Frontal cortex (tissue), 4 donors: ENCODE measurements at places on chromosomes 16 and 17. TPM values are rescaled to one million over a fixed set of nuclear protein-coding genes. Genes with fewer than 3 reads are reported as not detected.
A peak's percentile ranks its signal among the peaks of the same experiment; 100 is the strongest.

DNA sequence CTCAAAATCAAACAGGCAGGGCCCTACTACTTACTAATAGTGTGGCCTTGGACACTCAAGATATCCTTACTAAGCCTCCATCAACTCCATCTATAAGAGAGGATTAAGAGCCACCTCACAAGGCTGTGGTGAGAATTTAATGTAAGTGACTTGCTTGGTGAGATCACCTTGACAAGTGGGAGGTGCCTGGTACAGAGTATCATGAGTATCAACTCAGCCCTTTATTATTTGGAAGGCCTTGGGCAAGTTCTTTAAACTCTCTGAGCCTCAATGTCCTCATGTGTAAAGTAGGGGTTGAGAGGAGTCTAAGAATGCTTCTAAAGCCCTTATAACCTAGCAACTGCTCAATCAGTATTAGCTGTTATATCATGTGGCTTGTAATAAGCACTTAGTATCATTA lies 15.0 kb downstream of the THUMPD1 start:
- DNase-seq, result no peak

DNA sequence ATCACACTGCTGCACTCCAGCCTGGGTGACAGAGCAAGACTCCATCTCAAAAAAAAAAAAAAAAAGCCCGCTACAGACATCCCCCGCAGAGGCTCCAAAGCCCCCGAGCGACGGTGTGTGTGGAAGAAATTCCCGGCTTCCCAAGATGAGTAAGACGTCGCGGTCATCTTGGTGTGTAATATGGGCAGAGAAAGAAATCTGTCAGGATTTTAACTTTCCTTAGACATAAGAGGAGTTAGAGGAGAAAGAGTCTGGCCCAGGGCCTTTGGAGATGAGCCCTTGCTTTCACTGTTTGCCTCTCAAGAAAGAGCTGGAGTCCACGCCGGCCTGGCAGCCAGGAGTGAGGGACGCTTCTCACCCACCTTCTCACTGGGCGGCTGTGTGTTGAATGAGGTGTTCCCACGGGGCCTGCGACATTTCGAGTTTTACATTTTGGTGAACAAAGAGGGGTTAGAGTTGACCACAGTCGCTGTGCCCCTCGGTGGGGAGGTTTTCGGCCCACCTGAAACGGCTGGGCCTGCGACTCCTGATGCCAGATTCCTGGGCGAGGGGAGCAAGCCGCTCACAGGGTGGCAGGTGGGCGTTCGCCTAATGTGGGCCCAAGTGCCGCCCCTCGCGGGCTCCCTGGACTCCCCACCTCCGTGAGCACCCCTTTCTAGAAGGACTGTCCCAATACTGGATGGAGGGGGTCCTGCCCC lies 17.9 kb downstream of the C1QTNF1 start:
- DNase-seq, result no peak

SLFN14 gene
- total RNA-seq, result 0.41 TPM

AATK gene
- 8.2 TPM for total RNA-seq

GRCh38 chr17:12342609-12343435 lies 322.1 kb downstream of the MAP2K4 start:
- DNase-seq, result no peak

DNA sequence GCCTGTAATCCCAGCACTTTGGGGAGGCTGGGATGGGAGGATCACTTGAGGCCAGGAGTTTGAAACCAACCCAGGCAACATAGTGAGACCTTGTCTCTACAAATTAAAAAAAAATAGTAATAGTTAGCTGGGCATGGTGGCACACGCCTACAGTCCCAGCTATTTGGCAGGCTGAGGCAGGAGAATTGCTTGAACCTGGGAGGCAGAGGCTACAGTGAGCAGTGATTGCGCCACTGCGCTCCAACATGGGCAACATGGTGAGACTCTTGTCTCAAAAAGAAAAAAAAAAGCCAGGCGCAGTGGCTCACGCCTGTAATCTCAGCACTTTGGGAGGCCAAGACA lies 56.9 kb upstream of the MRTFB start:
- no peak for DNase-seq

GRCh38 chr17:12085076-12085949 lies 64.6 kb downstream of the MAP2K4 start:
- DNase-seq, result no peak

DNA sequence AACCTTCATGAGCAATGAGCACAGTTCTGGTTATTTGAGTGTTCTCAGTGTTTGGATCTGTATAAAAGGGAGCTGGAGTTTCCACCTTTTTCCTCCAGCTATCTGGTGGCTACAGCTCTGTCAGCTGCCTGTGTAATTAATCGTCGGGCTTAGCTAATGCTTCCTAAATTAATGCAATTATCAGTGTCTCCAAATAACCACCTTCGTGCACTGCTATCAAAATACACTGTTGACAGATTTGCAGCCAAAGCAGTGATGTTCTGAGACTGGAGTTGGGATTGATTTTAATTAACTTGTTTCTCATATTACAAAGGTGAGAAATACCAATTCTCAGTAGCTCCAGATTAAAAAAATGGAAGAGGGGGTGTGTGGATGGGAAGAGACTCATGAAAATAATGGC lies 325.8 kb downstream of the CBLN1 start:
- DNase-seq, result no peak

DNA sequence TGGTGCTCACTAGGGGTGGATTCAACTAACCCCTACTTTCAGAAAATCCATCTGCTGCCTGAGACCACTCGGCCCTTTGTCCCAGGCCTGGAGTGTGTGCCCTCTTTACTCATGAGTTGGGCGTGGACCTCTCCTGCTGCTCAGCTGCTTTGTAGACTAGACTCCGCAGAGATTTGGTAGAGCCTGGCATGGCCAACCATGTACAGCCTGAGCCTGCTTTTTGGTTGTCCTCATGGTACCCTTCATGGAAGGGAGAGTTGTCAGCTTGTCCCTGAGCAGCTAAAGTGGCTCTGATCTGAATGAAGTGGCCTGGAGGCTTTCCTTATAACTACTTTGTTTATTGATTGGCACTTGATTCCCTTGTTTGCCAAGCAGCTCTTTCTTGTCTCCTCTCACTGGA lies 1.5 kb downstream of the EDC4 start:
- no peak for DNase-seq

PHAF1 gene
- total RNA-seq, result 17.1 TPM

PLD6 gene
- 8.6 TPM for total RNA-seq

GRCh38 chr16:67608364-67608763 lies 36.6 kb upstream of the CARMIL2 start:
- DNase-seq, result no peak

ITGB4 gene
- total RNA-seq, result 1.2 TPM

CRYBA1 gene
- not detected for total RNA-seq

NLRC3 gene
- total RNA-seq, result 0.41 TPM

- no peak for DNase-seq
Measured at GRCh38 chr17:64769712-64770111, 107.6 kb upstream of the SMURF2 start.

DNA sequence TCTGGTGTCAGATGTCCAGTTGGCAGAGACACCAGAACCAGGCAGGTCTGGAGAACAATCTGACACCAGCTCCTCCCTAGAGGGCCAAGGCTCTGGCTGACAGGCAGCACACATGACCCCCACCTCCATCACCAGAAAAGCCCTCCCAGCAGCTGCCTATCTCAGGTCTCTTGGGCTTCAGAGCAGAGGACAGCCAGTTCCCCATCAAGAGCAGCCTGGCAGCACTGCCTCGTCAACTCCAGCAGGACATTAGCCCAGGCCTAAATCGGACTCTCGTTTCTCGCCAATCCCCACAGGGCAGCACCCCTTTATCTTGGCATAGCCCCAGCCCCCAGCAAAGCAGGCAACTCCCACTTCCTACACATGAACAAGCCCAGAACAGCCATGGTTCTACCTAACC lies 4.4 kb downstream of the JUP start:
- DNase-seq, result no peak

- no peak for DNase-seq
Measured at GRCh38 chr17:74212209-74212912, 1.0 kb upstream of the TTYH2 start.

DNA sequence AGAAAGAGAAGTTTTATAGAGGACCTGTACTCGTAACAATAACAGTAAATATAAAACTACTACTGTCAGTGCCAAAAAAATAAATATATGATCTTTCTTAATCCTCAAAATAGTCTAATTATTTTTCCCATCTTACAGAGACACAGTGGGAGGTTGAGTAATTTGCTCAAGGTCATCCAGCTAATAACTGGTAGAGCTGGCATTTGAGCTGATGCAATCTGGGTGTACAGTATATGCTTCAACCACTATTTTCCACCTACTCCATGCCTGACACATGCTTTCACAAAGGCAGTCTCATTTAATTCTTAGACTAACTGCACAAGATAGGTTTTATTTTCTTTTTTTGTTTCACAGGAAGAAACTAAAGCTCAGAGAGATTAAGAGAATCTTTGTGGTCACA lies 33.6 kb downstream of the PIGL start:
- DNase-seq, result no peak

- DNase-seq, result peak; percentile 60
Measured at GRCh38 chr17:73956595-73957465, 246.6 kb upstream of the RPL38 start.

LYZL6 gene
- not detected for total RNA-seq

DNA sequence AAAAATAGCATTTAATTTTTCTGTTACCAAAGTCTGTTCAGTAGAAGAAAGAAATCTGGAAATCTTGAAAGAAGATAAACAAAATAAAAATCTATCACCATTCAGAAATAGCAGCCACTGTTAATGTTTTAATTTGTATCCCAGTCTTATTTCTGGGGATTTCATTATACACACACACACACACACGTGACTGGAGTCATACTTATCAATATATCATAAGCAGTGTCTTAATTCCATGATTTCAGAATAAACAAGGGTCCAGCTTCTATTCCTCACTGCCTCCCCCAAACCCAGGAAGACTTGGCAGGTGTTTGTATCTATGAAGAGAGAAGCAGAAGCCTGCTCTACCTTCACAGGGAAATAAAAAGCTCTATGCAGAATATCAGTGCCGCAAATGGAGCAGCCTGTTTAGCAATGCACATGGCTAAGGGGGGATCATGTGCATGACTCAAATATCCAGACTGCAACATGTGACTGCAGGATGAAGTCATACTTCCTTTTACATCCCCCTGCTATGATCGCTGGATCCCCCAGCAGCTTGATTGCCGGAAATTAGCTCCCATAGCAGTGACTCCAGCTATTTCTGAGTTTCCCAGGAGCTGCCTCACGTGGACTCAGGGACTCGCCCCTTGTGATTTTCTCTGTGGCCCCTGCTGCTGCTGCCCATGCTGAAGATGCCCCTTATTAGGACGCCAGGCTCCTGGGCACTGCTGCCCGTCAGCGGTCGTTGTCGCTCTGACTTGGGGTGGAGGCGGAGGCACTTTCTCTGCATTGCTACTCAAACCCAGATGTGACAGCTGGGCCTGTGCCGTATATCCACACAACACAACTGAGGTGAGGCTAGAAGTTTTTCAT lies 341.0 kb downstream of the CPPED1 start:
- DNase-seq, result no peak

- no peak for DNase-seq
Measured at GRCh38 chr17:82751171-82751570, 694 bp upstream of the TBCD start.

DNA sequence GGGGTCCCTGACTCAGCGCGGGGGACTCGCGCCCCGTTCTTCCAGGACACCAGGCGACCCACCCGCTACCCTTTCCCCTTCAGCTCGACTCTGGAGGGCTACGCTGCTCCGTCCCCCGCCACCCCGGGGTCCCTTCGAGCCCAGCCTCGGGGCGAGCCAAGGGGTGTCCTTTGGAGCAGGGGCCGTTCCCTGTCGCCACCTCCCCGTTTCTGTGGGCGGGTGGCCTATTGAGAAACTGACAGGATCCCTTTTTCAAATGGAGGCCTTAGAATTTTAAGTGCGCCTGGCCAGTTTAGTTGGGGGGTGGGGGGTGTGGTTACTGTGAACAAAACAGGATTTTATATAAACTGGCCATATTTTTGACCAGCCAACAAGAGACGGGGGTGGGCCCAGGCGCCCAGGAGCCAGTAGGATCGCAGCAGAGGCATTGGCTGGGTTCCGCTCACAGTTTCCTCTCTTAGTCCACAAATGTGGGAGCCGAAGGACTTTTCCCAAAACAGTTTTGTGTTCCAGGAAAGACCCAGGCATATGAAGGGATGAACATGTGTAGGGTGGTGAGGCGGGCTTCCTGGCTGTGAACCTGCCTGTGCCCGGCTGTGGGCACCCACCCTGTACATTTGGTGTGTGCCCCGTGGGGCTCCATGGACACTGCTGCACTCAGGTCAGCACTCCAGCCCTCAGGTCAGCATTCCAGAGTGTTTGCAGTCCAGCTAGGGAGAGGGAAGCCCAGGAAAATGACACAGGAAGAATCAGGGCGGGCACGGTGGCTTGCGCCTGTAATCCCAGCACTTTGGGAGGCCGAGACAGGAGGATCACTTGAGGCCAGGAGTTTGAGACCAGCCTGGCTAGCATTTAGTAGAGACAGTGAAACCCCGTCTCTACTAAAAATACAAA lies 722 bp upstream of the TIMP2 start:
- DNase-seq, result peak; percentile 61

DNA sequence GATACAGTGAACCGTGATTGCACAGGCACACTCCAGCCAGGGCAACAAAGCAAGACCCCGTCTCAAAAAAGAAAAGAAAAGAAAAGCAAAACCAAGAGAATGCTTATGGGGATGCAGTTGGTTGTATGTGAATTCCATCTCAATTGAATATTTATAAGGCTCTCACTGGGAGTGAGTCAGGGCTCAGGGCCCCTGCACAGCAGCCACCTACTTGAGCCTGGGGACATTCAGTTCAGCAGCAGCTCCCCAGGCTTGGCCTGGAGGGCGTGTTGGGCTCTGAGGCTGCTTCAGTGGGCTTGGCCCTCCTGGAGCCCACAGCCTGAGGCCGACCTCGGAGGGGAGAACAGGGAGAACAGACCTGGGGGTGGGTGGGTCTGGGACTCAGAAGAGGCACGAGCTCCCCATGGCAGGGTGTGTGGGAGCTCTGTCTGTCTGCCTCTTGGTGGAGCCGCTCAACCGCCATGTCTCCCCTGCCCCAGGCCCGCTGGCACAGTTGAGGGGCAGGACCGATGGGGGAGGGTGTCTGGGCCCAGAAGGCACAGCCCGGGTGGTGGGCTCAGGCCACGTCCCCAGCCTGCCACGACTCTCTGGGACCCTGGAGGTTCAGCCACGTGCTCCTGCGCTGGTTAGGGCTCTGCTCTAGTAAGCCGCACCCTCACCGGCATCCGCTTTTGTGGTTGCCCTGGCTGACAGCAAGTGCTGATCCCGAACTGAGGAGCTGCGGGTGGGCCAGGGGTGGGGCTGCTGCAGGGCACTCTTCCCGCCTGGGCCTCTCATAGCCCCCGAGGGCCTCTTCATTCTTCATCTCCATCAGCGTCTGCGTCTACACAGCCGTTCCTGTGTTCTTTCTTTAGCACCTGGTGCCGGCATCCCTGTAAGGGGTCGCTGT lies 24.8 kb downstream of the ZFPM1 start:
- no peak for DNase-seq

YPEL2 gene
- 12.6 TPM for total RNA-seq
